ENCODE measurements at places on chromosomes 5 and 9. TPM values are rescaled to one million over a fixed set of nuclear protein-coding genes. Genes with fewer than 3 reads are reported as not detected.

Gene FSTL4
- total RNA-seq: not detected

Gene IFNB1
- total RNA-seq: not detected

Gene LCP2
- 467 TPM for total RNA-seq

Gene EPB41L4A
- 1.4 TPM for total RNA-seq

Gene ZNF366
- not detected for total RNA-seq

Gene GPR107
- 24.4 TPM for total RNA-seq

Gene LRRC26
- not detected for total RNA-seq

Gene SLC22A5
- total RNA-seq: 5.0 TPM

Gene GRM6
- not detected for total RNA-seq

Gene FCN2
- total RNA-seq: not detected

Gene NAIP
- 12.0 TPM for total RNA-seq

Gene SLC25A2
- total RNA-seq: 0.56 TPM

Gene TPM2
- total RNA-seq: 4.6 TPM

Gene ENTPD8
- not detected for total RNA-seq

Gene SUSD1
- 23.7 TPM for total RNA-seq

Gene FAM221B
- not detected for total RNA-seq

Gene BHMT
- total RNA-seq: not detected

Gene ORM2
- not detected for total RNA-seq

Gene GCNT1
- total RNA-seq: 7.6 TPM
